ENCODE measurements at places on chromosomes 1 and 21.

DNA sequence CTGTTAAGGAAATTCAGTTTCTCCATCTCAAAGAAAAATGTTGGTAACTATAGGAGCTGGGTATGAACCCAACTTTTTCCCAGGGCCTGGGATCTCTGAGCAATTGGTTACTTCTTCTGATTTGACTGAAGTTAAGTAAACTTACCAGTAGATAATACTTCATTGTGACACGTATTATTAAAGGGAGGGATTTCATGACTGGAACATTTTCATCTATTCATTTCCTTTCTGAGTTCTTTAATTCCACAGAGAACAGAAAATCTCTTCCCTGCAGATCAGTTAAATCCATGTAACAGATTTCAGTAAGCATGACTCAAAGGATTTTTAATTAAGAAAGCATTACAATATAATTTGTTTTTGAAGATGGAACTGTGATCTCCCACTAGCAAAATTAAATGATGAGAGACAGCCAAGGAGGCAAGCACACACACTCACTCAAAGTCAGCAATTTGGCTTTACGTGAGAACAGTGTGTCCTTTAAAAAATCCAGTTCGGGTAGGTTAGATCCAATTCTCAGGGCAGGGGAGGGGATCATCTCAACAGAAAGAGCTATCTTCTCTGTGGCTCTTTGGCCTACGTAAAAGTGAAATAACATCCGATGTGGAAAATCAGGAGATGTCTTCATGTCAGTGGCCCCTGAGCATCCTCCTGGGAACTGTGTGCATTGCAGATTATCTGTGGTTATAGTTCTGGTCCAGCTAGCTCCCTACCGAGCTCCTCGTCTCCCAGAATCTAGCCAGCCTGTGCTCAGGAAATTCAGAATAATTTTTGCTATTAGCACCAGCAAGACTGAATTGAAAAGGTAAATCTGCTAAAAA lies 10.8 kb upstream of the MYOC start:
- DNase-seq = no peak

DNA sequence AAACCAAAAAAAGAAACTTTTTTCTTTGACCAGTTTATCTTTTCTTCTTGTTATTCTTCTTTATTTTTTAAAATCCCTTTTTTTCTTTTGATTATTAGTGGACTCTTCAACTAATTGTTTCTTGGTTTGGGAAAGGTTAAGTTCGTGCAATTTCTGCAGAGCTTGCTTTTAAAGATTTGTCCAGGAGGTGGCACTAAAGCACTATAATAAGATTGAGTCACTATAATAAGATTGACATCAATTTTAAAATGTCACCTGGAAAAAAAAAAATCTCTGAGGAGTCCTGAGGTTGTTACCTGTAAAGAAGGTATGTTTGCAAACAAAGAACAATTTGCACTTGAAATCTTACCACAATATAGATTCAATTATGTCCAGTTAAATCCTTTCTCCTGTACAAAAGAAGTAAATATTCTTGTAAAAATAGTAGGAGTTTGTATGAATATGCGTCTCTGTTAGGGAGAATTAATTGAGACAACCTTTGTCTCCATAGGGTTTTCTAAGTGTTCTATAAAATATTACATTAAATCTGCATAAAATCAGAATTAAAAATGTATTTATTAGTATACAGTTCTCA lies 166.7 kb downstream of the ADGRL4 start:
- peak; percentile 37 for DNase-seq

GRCh38 chr1:78527706-78528105 lies 36.9 kb downstream of the PTGFR start:
- DNase-seq = no peak

- no peak for DNase-seq
Measured at GRCh38 chr1:20588634-20589225, at the start of gene CDA. Gene CDA (plus strand): TSS chr1:20589097. CDS start chr1:20589130, 33 bp downstream.

GRCh38 chr1:219534991-219535390 lies 77.9 kb downstream of the ZC3H11B start:
- DNase-seq = no peak

DNA sequence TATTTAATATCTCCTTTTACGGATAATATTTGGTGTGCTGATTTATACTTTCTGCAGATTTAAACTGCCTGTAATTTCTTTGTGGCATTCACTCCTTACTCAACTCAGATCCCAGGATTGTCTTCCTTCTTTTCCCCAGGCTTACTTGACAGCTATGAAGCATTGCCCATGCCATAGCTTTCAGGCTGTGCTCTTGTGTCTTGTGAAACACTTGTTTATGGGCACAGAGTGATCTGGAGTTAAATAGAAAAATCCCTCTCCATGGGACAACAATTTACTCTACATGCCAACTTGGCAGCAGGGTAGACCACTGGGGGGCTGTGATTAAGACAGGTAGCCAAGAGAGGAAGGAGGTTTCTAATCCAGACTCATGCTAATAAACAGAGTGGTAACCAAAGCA lies 57.4 kb downstream of the PPP1R12B start:
- DNase-seq = no peak

DNA sequence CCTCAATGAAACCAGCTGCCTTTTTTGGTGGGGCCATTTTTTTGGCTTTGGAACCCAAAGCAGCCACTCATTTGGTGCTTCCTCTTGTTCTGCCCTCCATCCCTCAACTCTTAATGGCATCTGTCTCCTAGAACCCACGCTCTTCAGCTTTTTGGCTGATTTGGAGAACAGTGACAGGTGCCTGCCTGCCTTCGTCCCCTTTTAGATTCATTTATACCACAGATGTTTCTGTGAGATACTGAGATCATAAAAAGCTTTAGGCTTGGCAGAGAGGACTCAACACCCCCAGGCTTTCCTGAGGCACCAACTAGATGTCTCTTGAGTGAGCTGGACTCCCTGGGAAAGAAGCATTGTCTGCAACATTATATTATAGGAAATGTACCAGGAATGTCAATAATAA lies 20.4 kb upstream of the YTHDF2 start:
- no peak for DNase-seq

DNA sequence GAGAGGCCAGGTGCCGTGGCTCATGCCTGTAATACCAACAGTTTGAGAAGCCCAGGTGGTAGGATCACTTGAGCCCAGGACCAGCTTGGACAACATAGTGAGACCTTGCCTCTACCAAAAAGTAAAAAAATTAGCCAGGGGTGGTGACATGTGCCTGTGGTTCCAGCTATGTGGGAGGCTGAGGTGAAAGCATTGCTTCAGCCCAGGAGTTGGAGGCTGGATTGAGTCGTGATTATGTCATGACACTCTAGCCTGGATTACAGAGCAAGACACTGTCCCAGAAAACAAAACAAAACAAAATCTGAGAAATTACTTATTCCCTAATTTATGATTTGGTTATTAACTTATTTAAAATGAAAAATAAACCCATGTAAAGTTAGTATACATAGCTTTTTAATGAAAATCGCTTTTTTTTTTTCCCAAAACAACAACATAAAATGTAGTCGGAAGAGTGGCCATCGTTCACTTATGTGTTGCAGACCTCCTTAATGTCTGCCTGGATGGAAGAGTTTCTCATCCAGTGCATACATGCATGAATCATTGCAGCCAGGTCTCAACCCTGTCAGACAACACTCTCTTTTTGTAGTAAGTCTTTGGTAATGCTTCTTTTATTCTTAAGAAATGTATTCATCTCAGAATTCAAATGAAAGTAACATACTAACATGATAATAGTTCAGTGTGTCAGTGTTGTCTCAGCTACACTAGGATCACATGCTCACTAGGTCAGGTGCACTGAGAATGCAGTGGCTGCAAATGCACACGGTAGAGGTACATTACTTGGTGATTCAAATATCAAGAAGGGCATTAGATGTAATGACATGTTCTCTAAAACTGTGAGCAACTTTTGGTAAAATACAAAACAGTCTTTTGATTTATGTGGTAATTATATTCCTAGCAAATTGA lies 28.0 kb downstream of the ITSN1 start:
- DNase-seq = no peak

- DNase-seq = no peak
Measured at GRCh38 chr1:165647970-165648369, 16.9 kb downstream of the MGST3 start.

GRCh38 chr1:193109619-193110018 lies 4.4 kb upstream of the GLRX2 start:
- DNase-seq = no peak

- no peak for DNase-seq
Measured at GRCh38 chr1:55057956-55058298, 18.6 kb downstream of the PCSK9 start.

GRCh38 chr1:23521588-23521987 lies 9.4 kb downstream of the E2F2 start:
- no peak for DNase-seq

DNA sequence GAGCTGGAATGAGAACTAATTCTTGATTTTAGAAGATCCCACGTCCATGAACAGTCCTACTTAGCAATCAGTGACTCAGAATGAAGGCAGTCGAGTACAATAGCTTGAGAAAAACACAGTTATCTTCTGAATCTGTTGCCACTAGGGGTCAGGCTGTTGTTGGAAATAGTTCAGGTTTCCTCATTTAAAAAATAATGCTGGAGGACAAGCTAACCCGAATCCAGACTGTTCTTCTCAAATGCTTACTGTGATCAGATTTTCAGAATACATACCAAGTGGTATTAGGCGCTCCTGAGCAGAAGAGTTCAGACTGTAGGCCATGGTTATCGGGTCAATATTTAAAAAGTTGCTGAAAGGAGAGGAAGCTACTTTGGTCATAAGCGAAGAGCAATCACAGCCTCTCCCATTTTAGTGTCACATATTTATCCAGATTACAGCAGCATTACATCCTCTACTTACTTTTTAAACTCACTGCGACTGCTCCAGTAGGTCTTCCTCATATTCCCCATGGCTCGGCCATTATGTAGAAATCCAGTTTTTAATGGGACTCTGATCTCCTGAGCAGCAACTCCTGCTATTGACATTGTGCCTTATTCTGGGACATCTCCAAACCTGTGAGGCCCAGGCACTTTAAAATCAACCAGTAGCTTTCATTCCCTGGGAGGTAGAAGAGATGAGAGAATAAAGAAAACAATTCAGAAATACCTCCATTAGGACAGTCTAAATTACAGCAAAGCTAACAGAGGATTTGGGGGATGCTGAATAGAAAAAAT lies 10.9 kb downstream of the ERRFI1 start:
- peak; percentile 61 for DNase-seq

DNA sequence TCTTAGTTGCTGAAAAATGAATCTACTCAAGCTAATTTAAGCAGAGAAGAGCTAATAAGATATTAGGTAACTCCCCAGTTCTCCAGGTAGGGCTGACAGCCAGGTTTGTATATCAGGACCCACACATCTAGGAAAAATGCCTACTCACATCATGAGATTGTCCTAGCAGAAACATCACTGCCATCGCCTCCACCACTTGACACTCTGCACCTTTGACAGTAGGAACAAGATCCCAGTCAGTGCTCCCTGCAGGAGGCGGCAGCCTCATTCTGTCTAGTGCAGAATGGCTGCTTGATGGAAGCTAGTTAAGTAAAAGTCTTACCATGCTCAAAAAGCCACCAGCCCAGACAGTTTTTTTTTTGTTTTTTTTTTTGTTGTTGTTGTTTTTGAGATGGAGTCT lies 31.6 kb upstream of the USP1 start:
- no peak for DNase-seq

- no peak for DNase-seq
Measured at GRCh38 chr1:202268817-202269216, 72.9 kb downstream of the UBE2T start.

DNA sequence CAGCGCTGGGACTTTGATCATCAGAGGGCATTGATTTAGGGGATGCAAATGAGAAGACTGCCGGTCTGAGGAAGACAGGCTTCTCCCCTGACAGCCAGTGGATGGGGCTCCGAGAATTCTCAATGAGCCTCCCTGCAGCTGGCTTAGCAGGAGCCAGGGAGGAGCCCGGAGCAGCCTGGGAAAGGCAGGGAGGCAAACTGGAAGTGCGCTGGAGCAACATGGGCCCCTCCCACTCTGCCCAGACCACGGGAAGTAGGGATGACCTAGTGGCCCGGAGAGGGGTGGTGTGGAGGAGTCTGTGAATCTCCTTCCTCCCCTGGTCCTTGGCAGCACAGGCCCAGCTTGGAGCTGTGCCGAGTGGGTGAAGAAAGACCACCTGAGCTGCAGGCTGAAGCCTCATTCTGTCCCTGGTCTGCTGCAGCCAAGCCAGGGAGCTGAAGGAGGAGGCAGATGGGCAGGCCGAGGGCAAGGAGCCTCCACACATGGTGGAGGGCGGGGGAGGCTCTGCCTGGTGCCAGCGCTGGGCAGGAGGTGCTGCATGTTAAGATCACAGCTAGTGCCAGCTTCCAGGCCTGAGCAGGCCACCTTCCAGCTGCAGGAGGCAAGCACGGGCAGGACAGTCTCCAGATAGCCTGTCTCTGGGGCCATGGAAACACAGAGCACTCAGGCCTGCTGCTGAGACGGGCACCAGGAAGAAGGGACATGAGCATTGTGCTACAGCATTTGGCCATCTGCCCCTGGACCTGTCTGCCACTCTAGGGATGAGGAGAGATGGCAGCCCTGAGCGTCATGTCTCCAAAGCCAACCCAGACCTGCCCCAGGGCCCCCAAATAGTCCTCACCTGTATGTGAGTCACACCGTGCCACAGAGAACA lies 12.2 kb upstream of the CLSTN1 start:
- no peak for DNase-seq

DNA sequence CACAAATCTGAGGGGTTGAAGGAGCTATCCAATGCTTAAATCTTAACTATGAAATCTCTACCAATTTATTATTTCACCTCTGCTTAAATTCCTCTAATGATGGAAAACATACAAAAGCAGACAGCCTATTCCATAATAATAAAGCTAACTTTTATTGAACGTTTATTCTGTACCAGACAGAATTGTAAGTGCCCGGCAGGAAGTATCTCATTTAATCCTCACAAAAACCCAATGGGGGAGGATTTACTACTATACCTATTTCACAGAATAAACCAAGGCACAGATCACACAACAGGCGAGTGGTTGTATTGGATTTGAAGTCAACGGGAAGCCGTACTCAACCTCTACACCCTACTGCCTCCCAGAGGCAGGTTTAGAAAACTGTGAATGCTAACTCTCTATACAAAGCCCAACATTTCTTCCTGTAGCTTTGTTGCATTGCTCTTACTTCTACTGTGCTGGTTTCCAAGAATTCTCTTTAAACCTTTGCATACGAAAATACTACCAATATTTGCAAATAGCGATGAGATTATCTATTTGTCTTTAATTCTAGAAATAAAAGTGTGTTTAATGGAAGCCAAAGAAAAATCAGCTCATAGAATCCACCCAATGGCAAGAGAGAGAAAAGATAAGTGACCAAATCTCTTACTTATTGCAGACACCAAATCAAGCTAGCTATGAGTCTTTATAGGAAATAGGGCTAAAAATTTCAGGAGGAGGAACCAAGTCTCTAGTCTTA lies 33.5 kb upstream of the C1orf53 start:
- peak; percentile 53 for DNase-seq

DNA sequence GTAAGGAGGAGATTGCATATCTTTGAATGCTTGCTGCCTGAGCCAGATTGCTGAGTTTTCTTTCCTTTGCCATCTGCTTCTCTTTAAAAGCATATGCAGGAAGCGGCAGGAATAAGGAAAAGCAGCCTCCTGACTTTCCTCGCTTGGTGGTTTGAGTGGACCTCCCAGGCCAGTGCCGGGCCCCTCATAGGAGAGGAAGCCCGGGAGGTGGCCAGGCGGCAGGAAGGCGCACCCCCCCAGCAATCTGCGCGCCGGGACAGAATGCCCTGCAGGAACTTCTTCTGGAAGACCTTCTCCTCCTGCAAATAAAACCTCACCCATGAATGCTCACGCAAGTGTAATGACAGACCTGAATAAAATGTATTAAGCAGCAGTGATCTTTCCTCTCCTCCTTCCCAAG lies 1.5 kb downstream of the CORT start:
- no peak for DNase-seq
